Stimulated activated CD8-positive, alpha-beta memory T cell treated with anti-CD3 and anti-CD28 coated beads, Interleukin-2, amount 100 ng/mL, for 1 hour (primary cell): ENCODE measurements at places on chromosomes 2 and 18.

- no peak for DNase-seq
Measured at GRCh38 chr2:41610501-41611190, 437.2 kb upstream of the PKDCC start.

DNA sequence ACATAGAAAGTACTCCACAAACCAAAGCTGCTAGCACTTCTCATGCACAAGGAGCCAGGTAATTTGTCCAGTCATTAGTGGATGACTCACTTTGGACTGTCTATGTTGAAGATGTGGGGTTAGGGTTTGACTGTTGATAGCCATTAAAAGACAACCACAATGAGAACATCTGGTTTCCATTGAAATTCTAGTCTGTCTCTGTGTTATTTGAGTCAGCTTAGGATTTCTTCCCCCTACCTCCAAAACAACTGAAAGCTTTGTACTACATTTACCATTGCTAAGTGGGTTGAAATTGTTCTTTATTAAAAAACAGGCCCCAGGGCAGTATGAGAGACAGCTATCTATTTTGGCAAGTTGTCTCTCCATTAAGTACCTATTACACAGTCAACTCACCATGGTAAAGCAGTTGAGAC is 50.2 kb upstream of the ANKRD44 start:
- no peak for DNase-seq

- no peak for DNase-seq
Measured at GRCh38 chr18:3482258-3482657, 32.3 kb downstream of the TGIF1 start.

DNA sequence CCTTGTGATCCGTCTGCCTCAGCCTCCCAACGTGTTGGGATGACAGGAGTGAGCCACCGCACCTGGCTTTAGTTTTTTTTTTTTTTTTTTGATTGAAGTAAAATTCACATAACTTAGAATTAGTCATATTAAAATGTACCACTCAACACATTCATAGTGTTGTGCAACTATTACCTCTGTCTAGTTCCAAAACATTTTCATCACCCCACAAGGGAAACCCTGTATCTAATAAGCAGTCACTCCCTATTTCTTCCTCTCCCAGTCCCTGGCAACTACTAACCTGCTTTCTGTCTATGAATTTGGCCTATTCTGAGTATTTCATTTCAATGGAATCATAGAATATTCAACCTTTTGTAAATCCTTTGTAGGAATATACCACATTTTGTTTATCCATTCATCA is 123.9 kb upstream of the FAM117B start:
- no peak for DNase-seq

GRCh38 chr2:174336501-174337336 is 2.0 kb downstream of the SP9 start:
- DNase-seq, result no peak

GRCh38 chr2:211944572-211944971 is 594.0 kb downstream of the ERBB4 start:
- DNase-seq, result no peak

GRCh38 chr2:135773319-135773718 is 31.7 kb downstream of the UBXN4 start:
- no peak for DNase-seq

GRCh38 chr18:59123588-59124369 is 15.9 kb upstream of the SEC11C start:
- no peak for DNase-seq

GRCh38 chr2:135163306-135163705 is 111.2 kb downstream of the RAB3GAP1 start:
- DNase-seq, result no peak

DNA sequence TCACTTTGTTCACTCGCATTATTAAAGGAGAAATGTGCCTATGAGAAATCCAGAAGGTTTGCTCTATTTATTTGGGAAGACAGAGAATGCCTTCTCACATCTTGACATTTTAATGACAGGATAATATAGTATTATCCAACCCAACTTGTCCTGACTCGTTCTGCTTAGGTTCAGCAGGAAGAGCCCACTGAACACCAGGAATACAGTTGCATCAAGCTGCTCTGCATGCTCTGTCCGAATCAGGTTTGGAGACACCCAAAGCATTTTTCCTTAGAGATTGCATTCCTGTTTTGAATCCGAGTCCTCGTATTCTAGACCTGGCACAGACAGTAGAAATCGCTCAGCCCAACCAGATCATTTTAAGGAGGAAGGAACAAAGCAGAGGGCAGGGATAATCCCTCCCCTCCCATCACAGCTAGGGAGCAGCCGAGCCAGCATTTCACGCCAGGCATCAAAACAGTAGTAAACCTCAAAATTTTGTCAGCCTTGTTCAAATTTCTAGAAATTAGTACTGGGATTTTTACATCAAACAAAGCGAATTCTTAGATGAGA is 837.4 kb upstream of the ID2 start:
- no peak for DNase-seq

GRCh38 chr18:32258148-32258547 is 68.3 kb downstream of the MEP1B start:
- DNase-seq, result no peak

GRCh38 chr2:48306409-48307284 is 223.3 kb upstream of the STON1 start:
- DNase-seq, result no peak

DNA sequence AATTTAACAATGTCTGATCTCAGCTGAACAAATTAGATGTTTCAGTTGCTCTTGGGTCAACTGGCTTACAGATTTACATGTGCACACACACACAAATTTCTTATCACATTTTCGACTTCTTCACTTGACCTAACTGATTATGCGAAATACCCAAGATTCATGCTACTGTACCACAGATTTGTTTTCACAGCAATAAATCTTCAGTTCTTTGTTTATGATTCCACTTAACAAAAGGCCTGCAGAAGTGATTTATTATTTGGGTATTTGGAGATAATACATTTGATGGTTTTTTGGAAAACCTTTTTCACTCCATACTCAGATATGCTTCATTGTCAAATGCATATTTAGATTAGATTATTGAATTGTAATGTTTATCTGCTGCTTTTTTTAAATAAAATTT is 129.0 kb downstream of the GALNT1 start:
- no peak for DNase-seq

DNA sequence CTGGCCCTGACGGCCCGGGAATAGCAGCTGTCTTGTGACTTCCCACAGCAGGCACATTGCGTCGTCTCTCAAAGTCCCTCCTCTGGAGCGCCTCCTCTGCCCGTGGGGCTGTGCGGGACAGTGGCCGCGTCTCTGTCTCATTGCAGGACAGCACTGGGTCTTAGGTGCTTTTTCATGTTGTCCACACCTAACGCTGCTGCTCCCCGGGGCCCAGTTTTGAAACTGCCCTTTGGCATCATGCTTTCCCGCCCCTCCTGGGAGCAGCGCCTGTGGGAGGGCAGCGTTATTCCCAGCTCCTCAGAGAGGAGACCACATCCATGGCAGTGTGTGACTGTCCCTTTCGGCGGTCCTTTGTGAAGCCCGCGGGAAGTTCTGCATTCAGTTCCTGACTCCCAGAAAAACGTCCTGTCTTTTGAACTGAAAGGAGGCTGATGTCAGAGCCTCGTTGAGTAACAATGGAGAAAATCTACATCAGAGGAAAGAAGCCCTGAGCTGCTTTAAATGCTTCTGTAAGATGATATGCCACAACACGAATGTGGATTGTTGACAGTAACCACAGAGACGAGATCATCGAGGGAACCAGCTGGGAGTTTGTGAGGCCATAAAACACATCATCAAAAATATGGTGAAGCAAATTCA is 226.0 kb downstream of the FAM210A start:
- no peak for DNase-seq

GRCh38 chr2:159515441-159515840 is 100.9 kb downstream of the BAZ2B start:
- DNase-seq, result no peak

DNA sequence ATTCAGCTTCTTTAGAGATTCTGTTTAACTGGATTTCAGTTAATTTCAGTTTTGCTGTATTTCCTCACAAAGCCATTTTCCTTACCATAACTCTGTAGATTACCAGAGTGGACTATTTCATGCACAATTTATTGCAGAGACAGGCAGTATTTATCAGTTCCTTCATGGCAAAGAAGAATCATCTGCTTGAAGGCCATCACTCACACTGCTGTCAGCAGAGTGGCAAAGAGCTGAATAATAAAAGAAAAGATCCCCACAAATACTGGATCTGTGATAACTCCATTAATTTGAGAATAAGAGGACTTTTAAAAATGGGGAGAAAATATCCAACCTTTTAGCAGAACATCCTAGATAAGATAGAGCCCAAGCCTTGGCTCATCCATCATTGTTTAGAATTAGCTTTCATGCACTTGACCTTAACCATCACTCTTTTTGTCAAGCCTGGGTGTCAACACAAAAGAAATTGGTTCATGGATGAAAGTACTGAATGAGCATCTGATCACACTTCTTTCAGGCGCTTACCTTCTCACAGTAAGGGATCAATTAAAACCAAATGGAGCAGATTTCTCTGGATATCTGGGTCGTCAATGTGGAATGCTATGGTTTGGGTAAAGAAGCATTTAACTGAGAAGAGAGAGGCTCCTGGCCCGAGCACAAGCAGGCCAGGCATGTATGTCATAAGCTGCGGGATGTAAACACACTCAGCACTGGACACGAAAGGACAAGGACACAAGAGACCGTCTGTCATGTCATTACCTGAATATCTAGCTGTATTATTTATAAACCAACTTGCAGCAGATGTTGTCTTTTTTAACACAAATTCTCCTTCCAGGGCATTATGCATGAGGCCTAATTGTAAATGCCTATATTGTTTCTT is 376.2 kb downstream of the ZNF521 start:
- DNase-seq, result no peak

GRCh38 chr18:5415665-5416064 is 120.1 kb upstream of the ZBTB14 start:
- no peak for DNase-seq

DNA sequence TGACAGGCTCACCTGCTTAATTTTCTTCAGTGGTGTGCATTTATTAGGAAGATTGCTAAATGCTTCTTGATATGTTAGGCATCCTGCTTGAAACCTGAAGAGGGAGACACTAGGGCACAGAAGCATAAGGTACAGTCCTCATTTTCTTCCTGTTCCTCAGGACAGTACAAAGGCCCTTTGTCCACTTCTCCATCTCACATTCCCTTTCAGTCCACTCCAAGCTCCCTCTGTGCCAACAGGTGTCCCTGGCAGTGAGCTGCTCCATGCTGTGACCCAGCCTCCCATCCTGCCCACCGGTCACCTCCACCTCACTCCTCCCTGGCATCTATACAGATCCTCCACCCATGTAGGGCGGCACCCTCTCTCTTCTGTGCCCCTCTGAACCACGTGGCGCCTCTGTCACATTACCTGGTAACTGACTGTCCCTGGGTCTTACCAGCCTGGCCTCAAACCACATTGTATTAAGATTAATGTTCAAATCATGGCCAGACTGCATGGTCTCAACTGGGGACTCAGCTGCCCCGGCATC is 162.8 kb downstream of the VAPA start:
- DNase-seq, result no peak

DNA sequence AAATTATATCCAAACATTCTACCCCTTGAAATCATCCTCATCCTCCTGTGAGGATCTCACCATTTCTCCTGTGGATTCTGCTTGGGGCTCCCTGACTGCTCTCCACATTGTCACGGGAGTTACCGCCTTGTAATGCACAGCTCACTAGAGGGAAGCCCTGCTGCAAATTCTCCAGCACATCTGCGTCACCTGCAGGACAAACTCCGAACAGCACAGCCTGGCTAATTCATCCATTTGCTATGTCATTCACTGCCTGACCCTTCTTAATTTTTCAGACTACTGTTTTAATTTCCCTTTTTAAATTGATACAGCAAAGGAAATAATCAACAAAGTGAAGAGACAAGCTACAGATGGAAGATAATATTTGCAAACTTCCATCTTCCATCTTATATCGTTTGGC is 627.4 kb downstream of the FBXO15 start:
- DNase-seq, result no peak
